ENCODE measurements at places on chromosomes 3 and 15. TPM values are rescaled to one million over a fixed set of nuclear protein-coding genes. Genes with fewer than 3 reads are reported as not detected.

DNA sequence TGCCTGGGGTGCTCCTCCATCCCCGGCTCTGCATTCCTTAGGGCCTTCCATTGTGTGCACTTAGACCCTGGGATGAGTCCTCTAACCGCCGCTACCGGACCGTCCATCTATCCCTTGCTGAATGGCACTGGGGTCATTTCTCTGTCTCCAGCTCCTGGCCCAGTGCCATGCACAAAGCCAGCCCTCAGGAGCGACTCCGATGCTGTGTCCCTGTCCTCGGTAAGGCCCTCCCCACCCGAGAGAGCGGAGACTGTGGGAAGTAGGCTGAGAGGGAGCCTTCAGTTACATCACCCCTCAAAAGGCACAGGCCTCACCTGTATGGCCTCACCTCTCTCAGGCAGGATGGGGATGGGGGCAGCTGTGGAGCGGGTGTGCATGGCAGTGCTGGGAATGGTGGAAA is 33.8 kb downstream of the MUC4 start:
- no peak for DNase-seq

DNA sequence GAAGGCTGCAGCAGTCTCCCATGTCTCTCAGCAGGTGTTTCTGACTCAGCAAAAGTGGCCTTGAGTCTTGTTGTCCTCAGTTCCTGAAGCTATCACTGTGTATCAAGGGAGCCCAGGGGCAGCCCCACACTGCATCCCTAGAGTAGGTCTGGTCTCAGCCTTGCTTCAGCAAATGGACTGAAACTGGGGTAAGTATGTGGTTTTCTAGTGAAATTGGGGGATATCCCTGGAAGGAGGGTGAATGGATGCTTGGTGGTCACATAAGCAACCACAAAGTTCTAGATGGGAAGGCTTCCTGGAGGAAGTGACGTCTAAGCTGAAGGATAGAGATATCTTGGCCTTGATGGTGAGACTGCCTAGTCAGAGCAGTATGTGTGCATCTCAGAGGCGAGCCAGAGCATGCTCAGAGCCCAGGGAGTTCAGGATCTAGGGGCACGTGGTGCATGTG is 38.4 kb downstream of the TMEM158 start:
- no peak for DNase-seq

DNA sequence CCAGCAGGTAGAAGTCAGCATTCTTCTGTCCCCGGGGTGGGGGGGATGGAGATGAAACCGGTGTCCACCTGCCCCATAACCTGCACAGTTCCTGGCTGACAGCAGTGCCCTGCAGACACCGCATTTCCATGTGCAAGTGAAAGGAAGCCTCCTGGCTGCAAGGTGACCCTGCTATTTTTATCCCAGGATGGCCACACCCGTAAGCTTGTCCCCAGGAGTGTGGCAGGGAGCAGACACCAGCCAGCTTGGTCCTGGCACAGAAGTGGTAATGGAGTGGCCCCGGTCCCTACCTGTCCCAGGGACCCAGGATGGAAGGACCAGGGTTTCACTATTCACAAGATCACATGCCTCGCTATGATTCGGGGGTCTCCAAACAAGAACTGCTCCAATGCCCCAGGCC is 85.3 kb upstream of the RPL32 start:
- no peak for DNase-seq

DNA sequence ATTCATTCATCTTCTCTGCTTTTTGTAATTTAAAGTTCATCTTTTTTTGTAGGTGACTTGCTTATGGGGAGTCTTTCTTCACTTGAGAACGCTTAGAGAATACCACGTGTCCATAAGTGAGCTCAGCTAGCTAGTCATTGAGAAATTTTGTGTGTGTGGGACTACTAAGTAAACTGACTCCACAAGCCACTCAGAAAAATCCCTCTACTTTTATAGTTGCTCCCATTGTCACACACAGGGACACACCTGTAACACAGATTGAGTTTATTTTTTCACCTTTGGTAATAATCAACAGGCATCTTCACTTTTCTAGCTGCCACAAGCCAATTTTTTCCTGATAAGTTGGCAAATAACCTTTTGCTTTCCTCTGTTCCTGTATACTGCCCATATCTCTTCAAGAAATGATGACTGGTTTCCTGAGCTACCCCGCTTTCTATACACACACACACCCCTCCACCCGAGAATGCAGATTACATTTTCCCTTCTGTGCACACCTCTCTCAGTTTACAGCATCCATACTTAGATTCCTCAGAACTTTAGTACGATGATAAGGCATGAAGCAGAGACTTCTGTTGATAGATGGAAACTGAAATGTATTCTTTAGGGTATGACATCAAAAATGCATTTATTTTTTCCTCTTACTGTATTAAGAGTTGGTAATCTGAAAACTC is 4.6 kb downstream of the TSC22D2 start:
- peak; percentile 81 for DNase-seq

DNA sequence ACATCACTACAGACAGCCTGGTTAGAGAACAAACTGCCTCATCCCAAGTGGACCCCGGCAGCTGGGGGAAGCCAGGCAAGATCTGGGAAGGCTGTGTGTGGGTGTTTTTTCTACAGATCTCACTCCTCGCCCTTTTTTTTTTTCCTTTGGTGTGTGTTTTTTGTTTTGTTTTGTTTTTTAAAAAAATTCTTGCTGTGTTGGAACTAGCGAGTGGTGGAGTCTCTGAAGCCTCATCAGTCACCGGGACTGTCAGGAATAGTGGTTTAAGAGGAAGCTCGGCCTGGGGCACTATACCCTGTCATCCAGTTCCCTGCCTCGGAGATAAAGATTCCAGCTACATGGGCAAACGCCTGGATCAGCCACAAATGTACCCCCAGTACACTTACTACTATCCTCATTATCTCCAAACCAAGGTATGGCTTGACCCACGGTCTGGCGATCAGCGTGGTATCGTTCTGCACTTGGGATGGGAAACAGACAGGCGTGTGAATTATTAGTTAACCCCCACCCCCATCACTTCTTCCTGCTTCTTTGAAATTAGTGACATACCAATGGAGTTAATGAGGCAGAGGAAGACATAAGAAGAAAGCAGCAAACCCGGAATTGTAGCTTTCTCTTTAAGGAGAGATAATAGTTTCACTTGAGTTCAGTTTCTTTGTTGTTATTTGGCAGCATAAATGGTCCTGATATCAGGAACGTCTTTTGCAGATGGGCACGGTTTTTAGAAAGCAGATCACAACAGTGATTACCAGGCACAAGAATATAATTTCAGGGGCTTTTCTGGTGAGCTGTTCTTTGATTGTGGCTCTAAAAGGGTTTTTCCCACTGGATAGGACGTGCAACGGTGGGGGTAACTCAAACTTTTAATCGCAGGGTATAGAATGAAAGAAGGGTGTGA is 722 bp downstream of the RBMS3 start:
- DNase-seq = peak; percentile 77

- no peak for DNase-seq
Measured at GRCh38 chr3:35745802-35746484, 106.6 kb downstream of the ARPP21 start.

DNA sequence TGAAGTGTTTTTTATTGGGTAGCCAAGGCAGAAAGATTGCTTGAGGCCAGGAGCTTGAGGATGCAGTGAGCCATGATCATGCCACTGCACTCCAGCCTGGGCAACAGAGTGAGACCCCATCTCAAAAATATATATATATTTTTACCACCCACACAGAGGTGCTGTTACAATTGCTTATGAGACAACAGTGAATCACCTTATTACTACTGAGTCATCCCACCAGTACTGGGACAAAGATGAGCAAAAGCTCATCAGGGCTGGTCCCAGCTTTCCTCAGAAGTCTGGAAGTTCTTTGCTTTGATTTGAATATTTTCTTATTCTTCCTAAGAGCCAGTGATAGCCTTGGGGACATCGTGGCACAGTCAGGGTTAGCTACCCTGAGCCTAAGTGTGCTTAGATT is 207.7 kb downstream of the SOX2 start:
- no peak for DNase-seq

GRCh38 chr15:42141795-42142667 is 14.4 kb downstream of the PLA2G4F start:
- no peak for DNase-seq

GABRR3 gene
- not detected for total RNA-seq

GRCh38 chr15:74928771-74929198 is 9.1 kb downstream of the COX5A start:
- no peak for DNase-seq

GRCh38 chr15:32746116-32746857 is 28.5 kb downstream of the GREM1 start:
- no peak for DNase-seq

DNA sequence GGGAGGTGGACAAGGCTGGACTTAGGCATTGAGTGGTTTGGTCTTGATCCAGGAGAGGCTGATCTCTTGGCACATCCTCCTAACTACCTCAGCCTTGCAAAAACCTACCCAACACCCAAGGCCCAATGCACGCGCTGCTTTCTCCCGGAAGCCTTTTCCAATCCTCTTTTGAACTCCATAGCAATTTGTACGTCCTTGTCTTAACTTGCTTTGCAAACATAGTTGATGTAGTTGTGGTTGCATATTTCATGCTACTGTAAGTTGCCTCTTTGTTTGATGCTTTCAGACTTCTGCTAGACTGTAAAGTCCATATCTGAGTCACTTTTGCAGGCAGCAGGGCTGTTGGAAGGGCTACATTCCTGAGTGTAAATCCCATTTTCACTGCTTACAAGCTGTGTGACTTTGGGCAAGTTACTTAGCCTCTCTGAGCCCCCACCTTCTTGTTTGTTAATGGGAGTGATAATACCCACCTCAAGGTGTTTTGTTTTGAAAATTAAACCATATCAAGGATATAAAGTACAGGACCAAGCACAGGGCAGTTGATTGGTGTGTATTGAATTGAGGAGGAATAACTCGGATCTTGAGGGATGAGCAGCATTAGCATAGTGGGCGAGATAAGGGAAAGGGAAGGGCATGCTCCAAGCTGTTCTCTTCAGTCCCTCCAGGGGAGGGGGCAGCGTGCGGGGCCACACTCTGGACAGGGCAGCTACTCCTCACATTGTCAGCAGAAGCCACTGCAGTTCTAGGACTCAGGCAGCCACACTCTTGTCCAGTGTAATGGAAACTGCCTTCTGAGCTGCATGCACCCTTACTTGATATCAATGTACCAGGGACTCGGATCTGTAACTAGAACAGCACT is 28.8 kb downstream of the SIAH2 start:
- DNase-seq = no peak

DNA sequence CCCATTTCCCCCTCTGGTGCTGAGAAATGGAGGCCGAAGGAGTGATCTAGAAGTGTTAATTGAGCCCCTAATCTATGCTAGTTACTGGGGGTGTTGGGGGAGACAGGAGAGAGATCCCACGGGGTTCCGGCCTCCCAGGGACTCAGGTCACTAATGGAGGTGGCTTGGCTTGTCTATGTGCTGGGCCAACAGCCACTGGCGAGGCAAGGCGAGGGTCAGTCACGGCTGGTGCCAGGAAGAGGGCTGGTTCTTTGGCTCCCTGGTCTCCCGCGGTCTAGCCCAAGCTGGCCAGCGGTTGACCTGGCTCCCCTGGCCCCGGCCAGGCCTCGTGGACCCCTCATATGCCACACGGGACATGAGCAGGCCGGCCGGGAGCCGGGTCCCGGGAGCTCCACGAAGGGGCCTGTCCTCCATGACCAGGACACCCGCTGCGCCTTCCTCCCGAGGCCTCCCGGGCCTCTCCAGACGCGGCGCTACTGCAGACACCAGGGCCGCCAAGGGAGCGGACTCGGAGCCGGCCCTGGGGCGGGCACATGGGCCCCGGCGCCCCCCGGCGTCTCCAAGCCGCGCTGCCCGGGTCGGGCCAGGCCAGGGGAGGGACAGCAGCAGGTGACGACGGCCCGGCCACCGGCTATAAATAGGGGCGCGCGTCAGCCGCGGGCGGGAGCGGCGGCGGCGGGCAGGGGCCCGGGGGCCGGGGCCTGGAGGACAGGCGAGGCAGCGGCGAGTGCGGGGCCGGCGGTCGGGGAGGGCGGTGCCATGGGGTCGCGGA is at the start of gene ALPK3:
ALPK3 (plus strand) TSS at position 663 of the 772 bp plus-strand sequence; CDS start at position 760, 97 bp downstream.
- DNase-seq = no peak

All from skin of body (tissue), 3 donors.